SK-N-SH (cell line): ENCODE measurements at places on chromosomes 1 and 21. TPM values are rescaled to one million over a fixed set of nuclear protein-coding genes. Genes with fewer than 3 reads are reported as not detected.
A peak's percentile ranks its signal among the peaks of the same experiment; 100 is the strongest.

- no peak for DNase-seq
Observed at GRCh38 chr1:165411396-165411795, 33.5 kb downstream of the RXRG start.

The SLC6A17 gene
- polyA plus RNA-seq = 0.62 and 0.67 TPM in 2 replicates

The GADD45A gene
- polyA plus RNA-seq = 106 and 164 TPM in 2 replicates

The DDAH1 gene
- polyA plus RNA-seq = 64.3 and 80.2 TPM in 2 replicates

DNA sequence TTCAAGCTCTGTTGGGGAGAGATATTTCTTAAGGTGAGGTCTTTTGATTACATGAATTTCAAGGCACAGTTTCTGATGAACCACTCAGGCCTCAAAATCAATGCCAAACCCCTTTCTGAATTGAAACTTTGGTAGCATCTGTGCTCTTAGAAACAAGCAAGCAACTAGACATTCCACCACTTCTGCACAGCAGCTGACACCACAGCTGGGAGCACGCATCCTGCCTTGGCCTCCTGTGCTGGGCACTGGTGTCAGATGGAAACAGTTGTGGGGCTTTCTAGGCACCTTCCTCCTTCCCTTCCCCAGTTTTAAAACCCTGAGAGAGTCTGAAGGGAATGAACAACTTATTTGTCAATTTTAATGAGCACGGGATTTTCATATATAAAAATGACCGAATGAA lies 360.2 kb downstream of the ADGRL2 start:
- no peak for DNase-seq

DNA sequence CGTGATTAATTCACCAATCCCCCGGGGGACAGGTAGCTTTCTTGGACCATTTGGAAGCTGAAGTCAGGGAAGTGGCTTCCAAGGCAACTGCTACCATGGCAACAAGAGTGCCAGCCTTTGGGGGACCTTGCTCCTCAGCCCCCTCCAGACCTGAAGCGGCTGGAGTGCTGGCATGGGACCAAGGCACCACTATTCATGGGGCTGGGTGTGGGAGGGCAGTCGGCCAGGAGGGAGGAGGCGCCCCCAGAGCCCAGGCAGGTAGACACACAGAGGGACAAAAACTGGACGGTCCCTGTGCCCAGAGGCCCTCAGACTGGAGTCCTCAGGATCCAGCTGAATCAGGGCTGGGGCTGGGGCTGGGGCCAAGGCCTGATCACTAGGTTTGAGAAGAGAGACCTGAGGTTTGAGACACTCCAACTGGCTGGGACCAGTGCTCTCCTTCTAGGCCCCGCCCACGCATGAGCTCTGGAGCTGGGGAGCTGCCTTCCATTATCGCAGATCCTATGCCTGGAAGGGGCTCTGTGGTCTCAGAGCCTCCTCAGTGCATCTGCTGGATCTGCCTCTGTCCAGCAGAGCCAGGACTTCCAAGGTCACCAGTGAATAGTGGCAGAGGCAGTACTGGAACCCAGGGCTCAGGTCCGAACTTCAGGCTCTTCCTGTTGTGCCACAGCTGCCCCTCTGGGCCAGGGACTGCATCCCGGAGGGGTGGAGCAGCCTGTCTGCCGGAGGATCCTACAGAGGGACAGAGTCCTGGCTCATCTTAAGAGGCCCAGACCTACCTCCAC lies 3.3 kb upstream of the KNCN start:
- DNase-seq = no peak

DNA sequence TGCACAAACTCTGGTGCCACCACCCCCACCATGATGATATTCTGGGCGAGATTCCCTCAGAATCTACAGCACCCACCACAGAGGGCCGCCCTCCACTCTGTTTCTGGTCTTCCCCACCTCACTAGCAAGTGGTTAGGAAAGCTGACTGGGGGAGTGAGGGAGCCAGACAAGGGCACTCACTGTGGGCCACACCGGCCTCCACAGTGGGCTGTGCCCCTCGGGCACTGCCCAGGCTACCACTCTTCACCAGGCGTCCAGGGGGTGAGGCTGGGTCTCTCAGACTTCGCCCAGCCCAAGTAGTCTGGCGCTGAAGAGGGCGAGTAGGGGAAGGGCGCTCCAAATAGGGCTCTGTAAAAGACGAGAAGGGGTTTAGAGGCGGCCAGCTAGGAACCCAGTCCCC lies 11.2 kb upstream of the GATAD2B start:
- DNase-seq = peak; percentile 15

- no peak for DNase-seq
Observed at GRCh38 chr21:15437883-15438282, 291.9 kb upstream of the USP25 start.

The ATF6 gene
- polyA plus RNA-seq = 8.8 and 11.7 TPM in 2 replicates

The RGS1 gene
- polyA plus RNA-seq = 0.05 and 0.12 TPM in 2 replicates

- DNase-seq = no peak
Observed at GRCh38 chr1:218430822-218431221, 85.7 kb downstream of the TGFB2 start.

The CEP350 gene
- polyA plus RNA-seq = 2.9 and 4.2 TPM in 2 replicates

GRCh38 chr1:174989536-174990220 lies 10.1 kb upstream of the CACYBP start:
- DNase-seq = no peak

GRCh38 chr21:45361033-45361997 lies 43.6 kb upstream of the COL18A1 start:
- DNase-seq = no peak

DNA sequence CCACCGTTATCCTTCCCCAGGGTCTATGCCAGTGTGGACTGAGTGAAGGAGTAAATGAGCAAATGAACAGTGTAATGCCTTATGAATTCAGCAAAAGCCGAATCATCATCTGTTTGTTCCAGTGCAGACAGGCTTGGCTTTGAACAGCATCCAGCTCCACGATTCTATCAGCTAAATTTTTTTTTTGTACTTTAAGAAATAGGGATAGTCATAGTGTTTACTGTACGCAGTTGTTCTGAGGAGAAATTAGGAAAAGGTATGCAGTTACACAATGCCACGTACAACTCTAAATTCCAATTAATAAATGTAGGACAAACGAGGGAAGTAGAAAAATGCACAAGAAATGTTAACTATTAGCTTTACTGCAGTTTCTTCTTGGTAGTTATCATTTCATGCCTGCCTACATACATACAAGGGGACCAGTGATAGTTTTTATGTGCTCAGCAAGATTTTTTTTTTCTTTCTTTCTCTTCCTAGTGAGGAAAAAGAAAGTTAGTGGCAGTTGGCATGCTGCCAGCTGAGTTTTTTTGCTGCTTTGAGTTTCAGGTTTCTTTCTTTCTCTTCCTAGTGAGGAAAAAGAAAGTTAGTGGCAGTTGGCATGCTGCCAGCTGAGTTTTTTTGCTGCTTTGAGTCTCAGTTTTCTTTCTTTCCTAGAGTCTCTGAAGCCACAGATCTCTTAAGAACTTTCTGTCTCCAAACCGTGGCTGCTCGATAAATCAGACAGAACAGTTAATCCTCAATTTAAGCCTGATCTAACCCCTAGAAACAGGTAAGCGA lies at the start of gene IFI44L:
TSS of gene IFI44L (plus strand) at position 646 of the 777 bp plus-strand sequence. CDS start 7,468 bp downstream, outside the sequence.
- DNase-seq = no peak

The S100A7A gene
- not detected in 2 replicates for polyA plus RNA-seq

GRCh38 chr1:1275836-1276235 lies 2.2 kb upstream of the UBE2J2 start:
- no peak for DNase-seq

DNA sequence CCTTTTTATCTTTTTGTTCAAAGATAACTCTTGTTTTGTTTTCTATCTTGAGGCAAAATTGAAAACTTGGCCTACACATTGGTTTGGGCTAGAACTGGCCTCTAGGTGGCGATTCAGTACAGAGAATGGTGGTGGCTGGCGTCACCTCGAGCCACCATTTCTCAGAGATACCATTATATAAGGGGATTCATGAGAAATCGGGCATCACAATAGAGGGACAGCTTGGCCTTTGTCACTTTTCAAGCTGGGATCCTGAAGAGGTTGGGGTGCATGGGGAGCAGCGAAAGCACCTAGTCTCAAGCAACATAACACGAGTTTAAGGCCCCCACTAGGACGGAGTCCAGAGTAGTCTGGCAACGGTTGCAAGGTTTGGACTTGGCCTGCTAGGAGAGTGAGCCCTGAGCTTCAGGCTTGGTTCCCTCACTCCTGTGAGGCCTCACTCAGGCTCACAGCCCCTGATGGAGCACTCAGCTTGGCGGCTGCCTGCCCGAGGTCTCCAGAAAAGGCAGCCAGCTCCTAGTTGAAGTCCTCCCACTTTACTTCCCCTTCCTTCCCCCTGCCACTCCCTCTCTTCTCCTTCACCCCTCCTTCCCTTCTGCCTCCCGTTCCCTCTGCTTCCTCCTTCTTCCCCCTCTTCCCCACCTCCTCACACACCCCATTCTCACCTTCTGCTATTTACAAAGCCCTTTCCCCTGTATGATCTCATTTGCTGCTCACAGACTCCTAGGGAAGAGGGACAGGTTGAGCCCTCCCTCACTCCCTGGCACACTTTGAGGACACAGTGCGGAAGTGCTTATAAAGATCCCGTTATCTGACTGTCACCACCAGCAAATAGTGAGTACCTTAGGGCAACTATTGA lies 67.8 kb downstream of the LRIG2 start:
- DNase-seq = peak; percentile 66

The FCRL1 gene
- not detected in 2 replicates for polyA plus RNA-seq

GRCh38 chr1:85606414-85606800 lies 25.8 kb downstream of the CCN1 start:
- DNase-seq = no peak

The RIPPLY3 gene
- 0.03 TPM in 2 replicates for polyA plus RNA-seq

- DNase-seq = no peak
Observed at GRCh38 chr1:5815211-5815610, 177.0 kb downstream of the NPHP4 start.

The KCNQ4 gene
- 0.05 and 0.15 TPM in 2 replicates for polyA plus RNA-seq

GRCh38 chr21:26756491-26757159 lies 88.6 kb downstream of the ADAMTS1 start:
- DNase-seq = no peak

DNA sequence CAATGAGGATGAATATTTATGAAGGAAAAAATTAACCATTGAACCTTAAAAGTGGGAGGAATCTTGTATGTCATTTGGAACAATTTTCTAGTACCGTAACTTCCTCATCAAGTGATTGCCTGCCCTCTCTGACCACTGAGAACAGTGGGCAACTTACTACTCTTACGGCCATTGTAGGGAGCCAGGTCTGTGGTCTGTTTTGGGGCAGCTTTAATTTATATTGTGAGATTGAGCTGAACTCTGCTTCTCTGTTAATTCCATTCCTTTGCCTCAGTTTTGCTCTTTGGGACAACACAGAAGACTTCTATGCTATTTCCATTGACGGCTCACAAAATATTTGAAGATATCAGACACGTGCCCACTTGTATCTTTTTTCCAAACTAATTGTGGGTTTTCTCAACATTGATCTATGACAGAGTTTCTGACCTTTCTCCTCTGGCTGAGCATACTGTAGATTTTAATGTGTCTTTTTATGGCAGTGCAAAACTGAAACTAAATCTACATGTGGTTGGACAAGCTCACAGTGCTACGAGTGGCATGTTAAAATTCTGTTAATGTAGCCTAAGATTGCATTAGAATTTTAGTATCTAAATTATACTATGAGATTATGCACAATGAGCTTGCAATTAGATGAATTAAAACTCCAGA lies 27.8 kb upstream of the ZNF281 start:
- DNase-seq = no peak

GRCh38 chr1:74937176-74937575 lies 197.0 kb upstream of the LHX8 start:
- no peak for DNase-seq

DNA sequence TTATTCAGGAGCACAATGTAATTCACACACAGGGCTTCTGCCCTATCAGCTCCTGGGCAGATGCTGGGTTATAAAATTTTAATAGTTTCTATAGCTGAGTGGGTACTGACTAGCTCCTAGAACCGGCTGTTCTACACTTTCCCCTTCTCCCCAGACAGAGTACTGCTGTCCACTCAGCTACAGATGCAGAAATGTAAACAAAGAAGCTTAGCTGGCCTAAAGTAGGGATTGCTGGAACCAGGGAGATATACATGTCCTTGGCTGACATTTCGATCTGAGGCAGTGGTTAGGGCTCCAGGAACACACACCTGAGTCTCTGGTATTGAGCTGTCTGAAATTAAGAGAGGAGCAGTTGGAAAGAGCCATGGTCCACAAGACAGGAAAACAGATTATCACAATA lies 211.5 kb upstream of the USP24 start:
- DNase-seq = no peak

DNA sequence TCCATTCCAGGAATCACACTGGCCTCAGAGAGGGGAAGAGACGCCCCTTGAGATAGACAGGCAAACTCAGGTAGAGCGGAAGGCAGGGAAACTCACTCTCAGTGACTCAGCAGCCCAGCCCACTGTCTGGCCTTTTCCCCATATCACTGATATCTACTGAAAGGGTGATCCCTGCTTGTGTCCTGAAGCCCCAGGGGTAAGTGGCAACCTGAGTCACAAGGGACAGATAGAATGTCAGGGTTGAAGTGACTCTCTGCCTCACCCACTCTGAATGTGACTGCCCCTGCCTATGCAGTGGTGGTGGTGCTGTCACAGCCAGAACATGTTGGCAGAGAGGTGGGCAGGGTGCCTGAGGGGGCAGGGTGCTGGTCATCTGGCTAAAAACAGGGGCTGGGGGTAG lies 157.5 kb upstream of the FGGY start:
- no peak for DNase-seq

The POU2F1 gene
- 1.2 and 1.5 TPM in 2 replicates for polyA plus RNA-seq

GRCh38 chr1:156257711-156258110 lies 9.9 kb upstream of the PAQR6 start:
- peak; percentile 44 for DNase-seq

The CCDC27 gene
- not detected in 2 replicates for polyA plus RNA-seq

DNA sequence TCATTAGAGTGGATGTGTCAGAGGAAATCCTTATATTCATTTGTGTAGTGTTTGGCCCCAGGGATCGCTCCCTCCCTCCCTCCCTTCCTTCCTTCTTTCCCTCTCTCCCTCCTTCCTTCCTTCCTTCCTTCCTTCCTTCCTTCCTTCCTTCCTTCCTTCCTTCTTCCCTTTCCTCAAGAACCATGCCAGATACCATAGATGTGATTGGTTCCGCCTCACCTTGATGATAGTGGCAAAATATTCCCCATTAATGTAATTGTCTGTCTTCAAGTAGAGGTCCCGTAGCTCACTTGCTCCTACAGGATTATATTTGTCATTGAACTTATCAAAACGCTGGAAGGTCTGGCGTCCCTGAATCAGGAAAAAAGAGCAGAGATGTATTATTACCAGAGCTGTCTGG lies 7.8 kb upstream of the DENND2C start:
- DNase-seq = no peak

The COL9A2 gene
- polyA plus RNA-seq = 0.63 and 0.94 TPM in 2 replicates

The CHTOP gene
- 76.7 and 84.9 TPM in 2 replicates for polyA plus RNA-seq

DNA sequence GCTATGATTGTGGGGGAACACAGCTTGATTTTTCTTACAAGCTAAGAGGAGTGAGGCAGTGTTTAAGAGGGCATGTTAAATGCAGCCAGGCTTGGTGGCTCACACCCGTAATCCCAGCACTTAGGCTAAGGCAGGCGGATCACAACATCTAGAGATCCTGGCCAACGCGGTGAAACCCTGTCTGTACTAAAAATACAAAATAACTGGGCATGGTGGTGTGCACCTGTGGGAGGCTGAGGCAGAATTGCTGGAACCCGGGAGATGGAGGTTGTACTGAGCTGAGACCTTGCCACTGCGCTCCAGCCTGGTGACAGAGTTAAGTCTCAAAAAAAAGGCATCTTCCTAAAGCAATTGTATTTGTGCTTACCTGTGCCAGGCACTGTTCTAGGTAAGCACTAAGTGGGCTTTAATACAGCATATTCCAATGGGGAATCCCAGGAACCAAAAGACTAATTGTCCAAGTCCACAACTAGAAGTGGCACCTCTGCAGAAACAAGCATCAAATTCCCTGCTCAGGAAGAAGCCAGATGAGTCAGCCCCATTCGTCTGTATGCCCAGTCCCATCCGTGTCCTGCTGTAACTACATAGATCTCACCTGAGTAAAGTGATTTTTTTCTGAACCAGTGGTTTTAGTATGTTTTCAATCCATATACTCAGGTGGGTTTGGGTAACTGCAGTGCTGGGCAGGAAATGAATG lies 4.6 kb downstream of the RCC1 start:
- no peak for DNase-seq
